Spleen (tissue), 13 donors: ENCODE measurements at places on chromosomes 6 and 20. TPM values are rescaled to one million over a fixed set of nuclear protein-coding genes. Genes with fewer than 3 reads are reported as not detected.
A peak's percentile ranks its signal among the peaks of the same experiment; 100 is the strongest.

Gene LY6G5B
- 11.0 TPM for total RNA-seq

Gene RAB23
- total RNA-seq, result 2.2 TPM

Gene HLA-DQA1
- 196 TPM for total RNA-seq

Gene FRK
- 2.8 TPM for total RNA-seq

DNA sequence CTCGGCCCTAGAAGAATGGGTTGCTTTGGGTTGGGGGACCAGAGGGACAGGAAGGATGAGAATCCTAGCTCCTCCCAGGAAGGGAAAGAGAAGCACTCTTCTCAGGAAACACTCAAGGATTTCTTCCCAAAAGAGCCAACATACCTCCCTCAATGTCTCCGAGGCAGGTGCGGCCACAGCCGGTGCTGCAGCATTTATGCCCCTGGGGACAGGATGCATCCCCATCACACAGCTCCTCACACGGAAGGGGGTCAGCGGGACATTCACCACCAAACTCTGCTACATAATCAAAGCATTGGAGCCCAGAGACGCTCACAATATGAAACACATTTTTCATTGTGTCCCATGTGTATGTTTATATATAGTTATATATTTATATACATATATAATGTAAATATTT, 14.8 kb downstream of the WFDC3 start:
- DNase-seq, result no peak

GRCh38 chr20:35718972-35719635, 19.9 kb downstream of the ROMO1 start:
- DNase-seq, result no peak

DNA sequence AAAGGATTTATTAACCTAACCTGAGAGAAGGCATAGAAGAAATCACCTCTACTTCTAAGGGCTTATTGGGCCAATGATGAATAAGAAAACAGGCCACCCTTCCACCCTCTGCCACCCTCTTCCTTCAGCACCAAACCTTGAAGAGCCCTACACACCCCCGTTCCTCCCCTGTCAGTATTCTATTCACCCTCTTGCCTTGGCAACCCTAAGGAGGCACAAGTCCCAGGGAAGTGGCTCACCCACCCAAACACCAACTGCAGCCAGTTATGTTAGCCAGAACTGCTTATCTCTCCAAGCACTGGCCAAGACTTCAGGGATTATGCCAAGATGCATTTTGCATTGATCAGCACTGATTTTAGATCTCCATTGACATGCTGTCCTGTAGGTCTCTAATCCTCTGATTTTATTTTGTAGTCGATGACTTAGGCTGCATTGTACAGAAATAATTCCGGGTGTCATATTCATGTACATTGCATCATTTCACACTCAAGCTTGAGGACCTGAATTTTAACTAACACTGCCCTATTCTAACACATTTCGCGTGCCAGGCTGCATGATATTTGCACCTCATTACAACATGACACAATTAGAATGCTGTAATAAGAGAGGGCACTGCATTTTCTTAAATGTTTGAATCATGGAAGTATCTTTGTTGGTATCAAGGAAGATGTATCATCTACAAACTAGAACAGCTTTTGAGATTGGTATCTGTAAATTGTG, 15.7 kb downstream of the CNKSR3 start:
- no peak for DNase-seq

GRCh38 chr20:15739035-15739434, 834.2 kb downstream of the KIF16B start:
- DNase-seq, result no peak

DNA sequence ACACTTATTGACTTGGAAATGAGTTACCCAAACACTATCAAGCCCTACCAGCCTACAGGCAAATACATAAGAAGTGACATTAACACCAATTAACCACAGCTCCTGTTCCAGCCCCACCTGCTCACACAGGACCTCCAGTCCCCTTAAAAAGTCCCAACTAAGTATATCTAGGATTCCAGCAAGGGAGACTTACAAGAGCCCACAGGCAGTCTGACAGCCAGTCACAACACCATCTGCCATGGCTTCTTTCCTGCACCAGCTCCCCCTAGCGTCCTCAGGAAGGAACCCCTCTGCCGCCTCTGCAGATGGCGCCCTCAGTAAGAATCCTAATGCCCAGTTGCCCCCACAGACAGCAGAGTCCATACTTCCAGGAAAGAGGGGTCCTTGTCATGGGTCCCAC, 122.1 kb downstream of the HIVEP2 start:
- peak; percentile 77 for DNase-seq

DNA sequence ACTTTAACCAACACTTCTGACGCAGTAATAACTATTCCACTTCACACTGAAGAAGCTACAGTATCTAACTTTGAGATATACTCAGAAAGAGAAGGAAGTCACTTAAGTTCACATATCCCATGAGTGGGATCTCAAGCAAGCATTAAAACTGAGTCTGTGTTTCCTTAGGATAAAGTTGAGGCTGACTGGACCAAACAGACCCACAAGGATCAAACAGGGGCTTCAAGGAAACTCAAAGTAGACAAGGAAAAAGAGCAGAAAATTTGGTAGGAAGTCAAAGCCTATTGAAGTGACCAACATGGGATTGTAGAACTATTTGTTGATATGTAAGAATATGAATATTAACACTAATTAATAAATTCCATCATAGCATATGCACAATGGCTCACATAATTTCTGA, 294.9 kb downstream of the ADGB start:
- DNase-seq, result no peak
